D341Med (cell line): ENCODE measurements at places on chromosomes 2 and 18.

DNA sequence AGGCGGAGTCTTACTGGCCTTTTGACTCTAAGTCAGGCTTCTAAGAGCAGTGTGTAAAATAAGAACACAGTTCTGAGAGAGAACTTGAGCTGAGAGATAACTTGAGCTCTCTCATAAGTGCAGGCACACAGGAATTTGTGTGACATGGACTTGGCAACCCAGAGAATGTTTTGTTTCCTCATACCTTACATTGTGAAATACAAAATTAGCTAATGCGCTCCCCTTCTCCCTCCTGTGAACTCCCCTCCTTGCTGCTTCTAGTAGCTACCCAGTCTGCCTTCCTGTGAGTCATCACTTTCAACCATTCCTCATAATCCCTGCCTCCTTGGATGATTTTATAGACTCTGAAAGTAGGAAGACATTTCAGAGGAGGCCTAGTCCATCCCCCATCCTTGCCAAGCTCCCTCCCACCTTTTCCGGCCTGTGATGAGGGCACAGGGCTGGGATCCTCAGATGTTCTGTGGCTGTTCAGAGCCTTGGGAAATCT is 22.6 kb downstream of the FER1L5 start:
- no peak for DNase-seq

GRCh38 chr18:35063875-35064690 is 22.9 kb downstream of the MAPRE2 start:
- DNase-seq: no peak

DNA sequence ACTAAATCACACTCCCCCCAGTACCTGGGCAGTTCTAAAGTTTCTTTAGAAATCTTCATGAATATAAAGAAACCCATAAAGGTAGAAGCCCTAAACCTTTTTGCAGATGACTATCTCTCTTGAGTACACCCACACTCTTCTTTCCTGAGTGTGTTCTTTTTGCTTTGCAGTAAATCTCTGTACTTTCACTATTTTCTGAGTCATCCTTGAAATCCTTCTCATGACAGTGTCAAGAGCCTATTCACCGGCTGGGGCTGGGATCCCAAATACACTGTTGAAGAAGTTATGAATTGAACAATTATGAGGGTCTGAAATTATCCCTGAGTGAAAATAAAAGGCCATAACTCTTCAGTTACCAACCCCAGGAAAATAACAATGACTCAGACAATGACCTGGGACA is 133.9 kb upstream of the CCDC195 start:
- no peak for DNase-seq

- DNase-seq: no peak
Measured at GRCh38 chr2:1226766-1227165, 186.5 kb upstream of the TPO start.

GRCh38 chr2:20444101-20444992 is 2.5 kb upstream of the RHOB start:
- DNase-seq: no peak

DNA sequence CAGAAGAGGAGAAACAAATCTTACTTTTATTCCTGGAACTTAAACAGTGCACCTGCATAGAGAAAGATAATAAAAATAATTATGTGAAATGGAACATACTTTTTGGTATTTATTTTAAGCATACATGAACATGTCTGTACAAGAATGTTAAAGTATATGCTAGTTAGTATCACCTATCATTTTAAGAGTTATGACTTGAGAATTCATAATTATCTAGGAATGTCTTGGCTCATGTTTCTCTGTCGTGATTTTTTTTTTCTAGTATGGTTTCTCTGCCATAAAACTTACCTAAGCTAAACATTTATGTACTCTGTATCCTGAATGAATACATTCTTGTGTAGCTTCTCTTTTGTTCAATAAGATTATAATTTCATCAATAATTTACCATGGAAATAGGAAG is 4.2 kb downstream of the SERPINB7 start:
- no peak for DNase-seq

DNA sequence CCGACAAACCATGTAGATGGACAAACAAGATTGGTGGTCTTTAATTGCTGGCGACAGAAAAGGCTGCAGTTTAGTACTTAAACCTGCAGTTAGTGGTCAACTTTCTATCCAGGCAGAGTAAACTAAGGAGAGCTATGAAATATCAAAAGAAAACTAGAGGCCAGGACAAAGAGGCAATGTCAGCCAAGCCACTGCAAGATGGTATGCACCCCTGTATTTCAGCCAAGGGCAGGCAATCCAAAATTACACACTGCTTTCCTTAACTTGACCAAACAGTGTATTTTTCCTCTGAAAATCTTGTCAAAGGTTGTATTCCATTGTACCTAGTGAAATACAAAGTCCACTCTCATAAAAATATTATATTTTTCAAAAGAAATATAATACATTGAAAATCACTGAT is 9.3 kb downstream of the NIFK start:
- DNase-seq: no peak

DNA sequence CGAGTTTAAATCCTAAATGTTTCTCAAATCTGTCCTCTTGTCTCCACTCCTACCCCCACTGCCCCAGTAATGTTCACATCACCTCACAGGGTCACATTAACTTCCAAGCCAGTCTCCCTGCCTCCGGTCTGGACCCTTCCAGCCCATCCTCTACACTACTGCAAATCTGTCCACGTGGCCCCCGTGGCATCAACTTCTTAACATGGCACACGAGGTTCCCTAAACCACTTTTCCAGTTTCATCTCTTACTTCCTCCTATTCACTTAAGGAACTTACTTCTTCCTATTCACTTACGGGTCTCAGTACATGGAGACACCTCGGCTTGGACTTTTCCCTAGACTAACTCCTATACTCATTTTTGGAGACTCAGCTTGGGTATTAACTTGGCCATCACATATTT is 27.0 kb downstream of the MRPL33 start:
- no peak for DNase-seq

DNA sequence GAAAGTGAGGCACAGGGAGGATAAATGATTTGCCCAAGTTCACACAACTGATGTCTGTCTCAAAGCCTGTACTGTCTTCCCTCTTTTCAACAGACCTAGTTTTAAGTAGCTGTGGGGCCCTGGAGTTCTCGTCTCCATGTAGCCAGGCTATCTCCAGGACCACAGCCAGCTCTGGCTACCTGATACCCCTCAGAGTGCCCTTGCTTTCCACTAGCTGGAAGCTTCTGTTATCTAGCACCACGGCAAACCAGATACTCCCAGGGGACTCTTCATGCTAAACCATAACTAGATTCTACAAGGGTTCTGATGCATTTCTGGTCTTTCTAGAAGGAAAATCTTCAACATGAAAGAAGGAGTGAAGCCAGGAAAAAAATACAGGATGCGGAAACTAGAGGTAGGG is 137.3 kb downstream of the GALNT14 start:
- DNase-seq: no peak
